Liver (tissue), 10 donors: ENCODE measurements at places on chromosomes 4 and X.

DNA sequence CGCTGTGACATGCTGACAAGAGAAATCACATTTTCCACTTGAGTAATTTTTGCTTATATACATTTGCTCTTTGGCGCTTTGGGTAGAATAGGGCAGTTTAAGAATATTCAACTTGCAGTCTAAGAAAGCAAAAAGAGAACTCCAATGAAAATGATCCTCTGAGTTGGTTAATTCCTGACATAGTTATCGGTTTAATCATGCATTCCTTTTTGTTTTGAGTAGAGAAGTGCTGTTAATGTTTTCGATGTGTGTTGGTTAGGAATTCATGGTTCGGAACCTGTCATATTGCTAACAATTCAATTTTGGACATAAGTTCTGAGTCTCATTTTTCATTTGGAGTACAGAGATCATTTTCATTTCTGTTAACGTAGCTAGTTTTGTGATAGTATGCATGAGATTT lies 700.6 kb upstream of the PITX2 start:
- DNase-seq, result no peak

- DNase-seq, result no peak
These were observed 108.5 kb downstream of the ZNF330 start for GRCh38 chr4:141329174-141329569.

GRCh38 chr4:39369301-39369700 lies 3.1 kb upstream of the RFC1 start:
- no peak for DNase-seq

- no peak for DNase-seq
These were observed 17.6 kb upstream of the HS3ST1 start for GRCh38 chr4:11446155-11446811.

GRCh38 chrX:151183912-151184565 lies 7.7 kb downstream of the GPR50 start:
- no peak for DNase-seq

- DNase-seq, result no peak
These were observed 277.3 kb upstream of the TRPC5 start for GRCh38 chrX:112359906-112360305.

- DNase-seq, result peak; percentile 57
These were observed 657 bp upstream of the ANKRD50 start for GRCh38 chr4:124713185-124713592.

GRCh38 chrX:15242899-15243555 lies 26.9 kb downstream of the ASB9 start:
- no peak for DNase-seq

DNA sequence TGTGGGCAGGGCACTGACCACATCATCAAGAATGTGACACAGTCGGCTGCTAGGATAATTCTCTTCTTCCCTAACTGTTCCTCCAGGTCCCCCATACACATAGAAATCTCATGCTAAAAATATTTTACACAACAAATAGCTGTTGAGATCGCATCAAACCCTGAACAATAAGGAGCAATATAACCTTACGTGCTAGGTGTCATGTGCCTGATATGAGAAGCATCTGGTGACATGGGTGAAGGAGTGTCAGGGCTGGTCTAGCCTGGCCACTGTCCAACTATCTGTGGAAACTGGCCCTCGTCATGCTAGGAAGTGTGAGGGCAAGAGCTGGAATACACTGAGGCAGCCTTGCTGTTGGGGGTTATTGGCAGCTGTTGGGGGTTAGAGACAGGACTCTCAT lies 167.3 kb upstream of the PGRMC2 start:
- DNase-seq, result no peak

- peak; percentile 81 for DNase-seq
These were observed at the start of gene INTU for GRCh38 chr4:127632420-127633403. TSS of gene INTU (plus strand) at chr4:127632957. CDS start at chr4:127633035, 78 bp downstream.

GRCh38 chr4:154390324-154390723 lies 101.3 kb downstream of the DCHS2 start:
- no peak for DNase-seq

DNA sequence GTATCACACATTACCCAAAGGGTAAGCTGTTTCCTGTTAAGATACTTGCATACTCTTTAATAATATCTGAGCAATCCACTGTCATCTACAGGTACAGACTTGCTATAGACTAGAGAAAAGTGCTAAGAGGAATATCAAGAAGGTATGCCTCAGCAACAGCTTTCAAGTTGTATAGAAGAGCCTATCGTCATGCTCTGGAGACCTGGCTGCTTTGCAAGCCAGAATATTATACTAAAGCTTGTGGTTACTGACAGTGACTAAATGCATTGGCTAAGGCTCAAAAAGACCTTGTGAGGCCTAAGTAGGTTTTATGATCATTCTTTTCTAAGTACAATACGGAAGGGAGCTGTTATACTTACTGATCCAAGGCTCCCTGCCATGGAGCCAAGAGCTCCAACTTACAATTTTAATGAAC lies 11.3 kb downstream of the LAMP2 start:
- no peak for DNase-seq

DNA sequence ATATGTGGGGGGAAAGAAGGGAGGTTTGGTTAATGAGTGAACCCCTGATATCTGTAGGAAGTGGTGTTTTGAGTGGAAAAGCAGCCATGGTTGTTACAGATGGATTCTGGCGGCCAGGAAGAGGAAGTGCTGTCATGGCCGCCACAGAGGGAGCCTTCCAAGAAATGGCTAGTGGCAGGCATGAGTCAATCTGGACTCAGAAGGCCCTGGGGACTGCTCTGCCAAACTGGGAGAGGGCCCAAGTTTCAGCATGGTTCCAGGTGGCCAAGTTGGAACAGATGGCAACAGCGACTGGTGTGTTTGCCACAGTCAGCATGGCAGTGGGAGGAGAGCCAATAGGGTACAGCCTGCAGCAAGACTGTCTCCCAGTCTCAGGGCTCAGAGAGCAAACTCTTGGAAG lies 32.5 kb downstream of the ETDB start:
- no peak for DNase-seq

- DNase-seq, result no peak
These were observed 260.2 kb upstream of the PPARGC1A start for GRCh38 chr4:24150034-24150433.

GRCh38 chrX:99939883-99940232 lies 470.2 kb downstream of the PCDH19 start:
- DNase-seq, result no peak

GRCh38 chrX:69082055-69082752 lies 83.0 kb downstream of the PJA1 start:
- no peak for DNase-seq

DNA sequence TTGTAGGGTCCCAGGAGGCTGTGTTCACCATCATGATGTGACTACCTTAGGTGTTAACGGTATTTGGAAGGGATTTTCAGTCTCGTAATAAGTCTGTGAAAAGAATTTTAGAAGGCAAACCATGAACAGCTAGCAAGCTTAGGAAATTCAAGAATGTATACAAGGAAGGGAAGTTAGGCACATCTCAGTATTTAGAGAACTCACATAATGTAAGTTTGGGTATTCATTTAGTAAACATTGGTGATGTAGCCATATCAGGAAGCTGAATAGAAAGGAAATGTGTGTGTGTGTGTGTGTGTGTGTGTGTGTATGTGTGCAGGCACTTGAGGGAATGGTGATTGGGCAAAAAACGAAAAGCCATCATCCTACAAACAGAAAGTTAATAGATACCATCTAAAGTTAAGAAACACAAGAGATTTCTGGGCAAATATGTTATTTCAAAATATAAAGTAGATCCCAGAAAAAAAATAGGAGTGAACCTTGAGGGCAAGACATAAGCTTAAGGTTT lies 34.7 kb upstream of the PRKX start:
- DNase-seq, result no peak

GRCh38 chr4:22416403-22416802 lies 99.5 kb downstream of the ADGRA3 start:
- no peak for DNase-seq
